ENCODE measurements at places on chromosomes 12 and 14.

DNA sequence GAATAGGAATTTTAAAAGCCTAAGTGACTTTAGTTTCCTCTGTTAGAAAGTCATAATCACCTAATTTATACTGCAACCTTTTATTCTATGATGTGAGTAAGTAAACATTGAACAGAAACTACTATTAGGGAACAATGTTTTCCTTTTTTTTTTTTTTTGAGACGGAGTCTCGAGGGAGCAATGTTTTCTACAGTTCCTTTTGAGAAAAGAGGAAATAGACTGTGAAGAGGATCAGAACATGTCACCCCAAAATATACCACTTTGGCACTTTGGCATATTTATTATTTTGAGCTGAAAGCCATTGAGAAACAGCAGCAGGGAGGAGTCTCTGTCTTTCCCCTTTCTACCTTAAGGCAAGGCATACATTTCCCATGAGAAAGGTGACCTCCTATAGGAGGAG lies 162.7 kb upstream of the CNOT2 start:
- H3K27me3 ChIP-seq: no peaks in the 10 kb centered on the region
- no peak for DNase-seq
- no peak overlapping the region for H3K27ac ChIP-seq
- no peak overlapping the region for H3K4me3 ChIP-seq
- H3K36me3 ChIP-seq: no peaks in the 10 kb centered on the region

GRCh38 chr14:96863327-96863985 lies 66.3 kb downstream of the VRK1 start:
- no peaks in the 10 kb centered on the region for H3K27me3 ChIP-seq
- no peak for DNase-seq
- H3K27ac ChIP-seq: peak overlapping the region; percentile 65
- no peaks in the 10 kb centered on the region for H3K4me1 ChIP-seq
- no peak overlapping the region for H3K4me3 ChIP-seq
- peaks cover 71% of the 10 kb centered on the region for H3K36me3 ChIP-seq

DNA sequence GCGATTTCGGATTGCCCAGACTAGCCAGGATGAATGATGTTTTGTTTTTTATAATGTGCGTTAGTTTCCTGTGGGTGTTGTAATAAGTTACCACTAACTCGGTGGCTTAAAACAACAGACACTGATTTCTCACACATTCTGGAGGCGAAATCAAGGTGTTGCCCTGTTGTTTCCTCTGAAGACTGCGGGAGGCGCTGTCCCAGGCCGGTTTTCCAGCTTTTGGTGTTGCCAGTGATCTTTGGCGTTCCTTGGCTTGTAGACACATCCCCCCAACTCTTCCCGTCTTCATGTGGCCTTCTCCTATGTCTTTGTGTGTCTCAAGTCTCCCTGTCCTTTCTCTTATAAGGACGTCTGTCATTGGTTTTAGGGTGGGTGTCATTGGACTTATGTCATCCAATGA lies 267.7 kb downstream of the AACS start:
- no peaks in the 10 kb centered on the region for H3K36me3 ChIP-seq
- H3K27me3 ChIP-seq: no peaks in the 10 kb centered on the region
- DNase-seq: no peak
- H3K4me3 ChIP-seq: no peak overlapping the region
- H3K27ac ChIP-seq: no peak overlapping the region
- H3K4me1 ChIP-seq: peaks cover 13% of the 10 kb centered on the region

- DNase-seq: no peak
- H3K36me3 ChIP-seq: no peaks in the 10 kb centered on the region
- no peaks in the 10 kb centered on the region for H3K27me3 ChIP-seq
- H3K4me3 ChIP-seq: no peak overlapping the region
- no peak overlapping the region for H3K27ac ChIP-seq
- H3K4me1 ChIP-seq: no peaks in the 10 kb centered on the region
These were observed 54.8 kb upstream of the PTHLH start for GRCh38 chr12:28027328-28027727.

- no peak for DNase-seq
- no peak overlapping the region for H3K4me3 ChIP-seq
- peaks cover 3% of the 10 kb centered on the region for H3K4me1 ChIP-seq
These were observed 21.0 kb downstream of the DIO3 start for GRCh38 chr14:101582294-101582693.

- H3K4me1 ChIP-seq: no peaks in the 10 kb centered on the region
- H3K27ac ChIP-seq: no peak overlapping the region
- no peak overlapping the region for H3K4me3 ChIP-seq
- no peak for DNase-seq
These were observed 26.2 kb downstream of the MNAT1 start for GRCh38 chr14:60760644-60761364.

- H3K36me3 ChIP-seq: no peaks in the 10 kb centered on the region
- no peaks in the 10 kb centered on the region for H3K27me3 ChIP-seq
- peak overlapping the region; percentile 87 for H3K4me3 ChIP-seq
- H3K4me1 ChIP-seq: peaks cover 3% of the 10 kb centered on the region
- DNase-seq: peak; percentile 9
These were observed 1.4 kb downstream of the PPM1A start for GRCh38 chr14:60250257-60251035.

Data from neuronal stem cell (in vitro differentiated cells).